ENCODE measurements at places on chromosomes 7 and 10.

DNA sequence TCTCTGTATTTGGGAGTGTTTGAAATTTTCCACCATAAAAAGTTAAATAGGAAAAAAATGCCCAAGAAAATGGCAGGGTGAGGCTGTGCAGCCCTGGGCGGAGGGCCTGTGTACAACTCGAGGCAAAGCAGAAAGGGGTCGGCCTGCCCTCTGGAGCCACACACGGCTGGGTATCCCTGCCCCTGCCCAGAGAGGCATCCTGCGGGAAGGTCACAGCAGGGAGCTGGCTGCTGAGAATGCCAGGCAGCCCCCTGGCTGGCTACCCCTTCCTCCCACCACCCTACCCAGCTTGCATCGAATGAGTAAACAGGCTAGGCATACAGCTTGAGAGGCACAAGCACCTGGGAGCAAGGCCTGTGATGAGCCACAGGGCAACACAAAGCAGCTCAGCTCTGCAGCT lies 46.1 kb downstream of the CAMK2B start:
- no peak for DNase-seq

DNA sequence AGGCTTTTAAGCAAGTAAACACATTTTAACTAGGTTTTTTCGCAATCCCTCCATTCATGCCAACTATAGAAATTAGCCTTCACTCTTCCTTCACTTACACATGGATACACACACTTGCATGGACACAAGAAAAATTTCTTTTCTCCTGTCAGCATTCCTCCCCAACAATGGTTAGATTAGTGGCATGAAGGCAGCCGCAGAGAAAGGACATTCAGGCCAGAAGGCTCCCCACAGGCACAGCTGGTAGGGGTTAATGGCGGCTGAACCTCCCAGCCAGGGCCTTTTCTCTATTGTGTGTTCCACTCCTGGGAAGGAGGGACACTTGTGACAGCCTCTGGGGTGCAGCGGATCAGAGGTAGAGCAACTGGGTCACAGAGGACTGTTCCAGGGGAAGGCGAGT lies 255.0 kb upstream of the SP8 start:
- DNase-seq, result no peak

DNA sequence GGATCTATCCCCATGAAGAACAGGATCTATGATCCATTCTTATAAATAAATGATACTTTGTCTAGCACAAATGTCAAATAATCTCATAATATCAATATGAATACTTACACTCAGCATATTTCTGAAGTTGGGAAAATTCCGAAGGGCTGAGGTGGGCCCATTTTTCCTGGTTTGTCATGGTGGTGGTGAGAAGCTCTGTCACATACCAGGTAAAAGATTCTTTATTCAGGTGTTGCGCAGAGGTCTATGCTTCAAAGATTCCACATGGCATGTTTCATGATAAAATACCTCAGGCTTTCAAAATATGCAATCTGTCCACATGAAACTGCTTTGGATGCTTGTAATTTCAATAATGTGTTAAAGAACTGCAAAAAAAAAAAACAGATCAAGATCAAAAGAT lies 61.5 kb downstream of the DGKB start:
- DNase-seq, result no peak

DNA sequence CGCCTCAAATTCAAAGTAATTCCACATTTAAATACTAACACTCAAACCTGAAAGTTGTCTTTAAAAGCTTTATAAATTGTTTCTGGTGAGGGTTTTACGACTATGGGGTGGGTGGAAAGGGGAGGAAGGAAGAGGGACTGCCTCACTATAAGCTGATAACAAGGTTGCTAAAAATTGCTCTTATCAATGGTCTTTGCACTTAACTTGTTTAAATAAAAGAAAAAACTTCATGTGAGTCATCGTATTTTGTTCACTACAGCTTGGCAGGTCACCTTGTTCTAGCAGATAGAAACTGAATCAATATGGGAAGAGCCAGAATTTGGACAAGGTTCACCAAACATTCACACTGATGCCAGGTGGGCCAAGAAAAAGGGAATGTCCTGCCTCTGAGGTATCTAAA lies 129.2 kb downstream of the TES start:
- DNase-seq, result no peak

GRCh38 chr10:10772411-10772810 lies 245.3 kb upstream of the CELF2 start:
- DNase-seq, result no peak

GRCh38 chr7:148982654-148983199 lies 45.6 kb downstream of the PDIA4 start:
- DNase-seq, result no peak

DNA sequence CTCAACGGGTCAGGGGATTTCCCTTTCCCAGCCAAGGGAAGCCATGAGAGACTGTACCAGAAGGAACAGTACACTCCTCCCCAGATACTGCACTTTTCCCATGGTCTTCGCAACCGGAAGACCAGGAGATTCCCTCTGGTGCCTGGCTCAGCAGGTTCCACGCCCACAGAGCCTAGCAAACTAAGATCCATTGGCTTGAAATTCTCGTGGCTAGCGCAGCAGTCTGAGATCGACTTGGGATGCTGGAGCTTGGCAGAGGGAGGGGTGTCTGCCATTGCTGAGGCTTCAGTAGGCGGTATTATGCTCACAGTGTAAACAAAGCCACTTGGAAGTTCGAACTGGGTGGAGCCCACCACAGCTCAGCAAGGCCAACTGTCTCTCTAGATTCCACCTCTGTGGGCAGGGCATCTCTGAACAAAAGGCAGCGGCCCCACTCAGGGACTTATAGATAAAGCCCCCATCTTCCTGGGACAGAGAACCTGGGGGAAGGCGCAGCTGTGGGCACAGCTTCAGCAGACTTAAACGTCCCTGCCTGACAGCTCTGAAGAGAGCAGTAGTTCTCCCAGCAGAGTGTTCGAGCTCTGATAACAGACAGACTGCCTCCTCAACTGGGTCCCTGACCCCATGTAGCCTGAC lies 29.6 kb downstream of the SLC16A12 start:
- no peak for DNase-seq

DNA sequence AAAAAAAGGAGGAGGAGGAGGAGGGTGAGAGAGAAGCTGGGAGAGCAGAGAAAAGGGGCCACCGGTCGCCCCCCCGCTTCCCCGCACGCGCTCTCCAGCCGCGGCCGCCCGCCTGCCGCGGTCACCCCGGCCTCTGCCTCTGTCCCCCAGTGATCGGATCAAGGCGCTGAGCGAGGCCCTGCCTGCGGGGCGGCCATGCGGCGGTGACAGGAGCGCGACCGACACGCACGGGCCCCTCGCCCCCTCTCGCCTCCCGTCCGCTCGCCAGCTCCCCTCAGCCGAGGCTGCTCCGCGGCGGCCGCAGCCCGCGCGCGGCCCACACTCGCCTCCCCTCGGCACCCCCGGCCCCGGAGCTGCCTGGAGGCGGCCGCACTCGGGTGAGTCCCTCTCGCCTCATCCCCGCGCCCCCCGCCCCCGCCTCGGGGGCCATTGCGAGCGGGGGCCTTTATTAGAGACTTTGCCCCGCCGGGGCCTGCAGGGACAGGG lies at the start of gene GTF2I:
Gene GTF2I, plus strand, starts transcription at position 27 of the 486 bp plus-strand sequence. CDS start 31,411 bp downstream, outside the sequence.
- DNase-seq, result no peak

DNA sequence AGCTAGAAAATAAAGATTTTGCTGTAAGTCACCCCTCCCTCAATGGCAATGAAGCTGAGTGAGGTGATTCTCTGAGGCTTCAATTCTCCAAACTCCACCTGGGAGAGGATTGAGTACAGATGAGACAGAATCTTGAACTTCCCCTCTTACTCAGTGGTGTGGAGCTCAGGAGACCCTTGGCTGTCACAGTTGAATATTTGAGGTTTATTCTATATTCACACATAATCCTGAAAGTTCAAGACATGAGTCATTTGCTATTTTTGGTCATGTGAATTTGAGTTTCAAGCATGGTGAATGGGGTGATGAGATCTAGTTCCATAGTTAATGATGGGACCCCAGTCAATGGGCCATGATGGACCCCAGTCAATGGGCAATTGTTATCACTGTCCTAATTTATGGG lies 13.9 kb upstream of the TECTB start:
- DNase-seq, result no peak

DNA sequence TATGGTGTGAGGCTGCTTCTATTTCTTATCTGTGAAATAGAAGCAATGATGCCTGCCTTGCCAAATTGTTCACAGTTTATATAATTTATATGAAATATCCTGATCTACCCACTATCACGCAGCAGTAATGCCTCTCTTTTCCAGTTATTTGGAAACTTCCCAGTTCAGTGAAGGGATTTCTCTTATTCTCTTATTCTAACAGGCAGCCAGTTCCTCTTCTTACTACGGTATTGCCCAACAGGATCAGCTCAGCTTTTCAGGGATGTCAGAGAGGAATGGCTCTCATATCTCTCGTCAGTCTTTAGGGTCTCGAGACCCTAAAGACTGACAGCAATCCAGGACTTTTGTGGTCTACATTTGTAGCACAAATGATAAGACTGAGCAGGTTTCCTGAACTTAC lies 215.6 kb downstream of the CREB5 start:
- no peak for DNase-seq

- DNase-seq, result no peak
These were observed 14.2 kb upstream of the NMT2 start for GRCh38 chr10:15182540-15183207.

DNA sequence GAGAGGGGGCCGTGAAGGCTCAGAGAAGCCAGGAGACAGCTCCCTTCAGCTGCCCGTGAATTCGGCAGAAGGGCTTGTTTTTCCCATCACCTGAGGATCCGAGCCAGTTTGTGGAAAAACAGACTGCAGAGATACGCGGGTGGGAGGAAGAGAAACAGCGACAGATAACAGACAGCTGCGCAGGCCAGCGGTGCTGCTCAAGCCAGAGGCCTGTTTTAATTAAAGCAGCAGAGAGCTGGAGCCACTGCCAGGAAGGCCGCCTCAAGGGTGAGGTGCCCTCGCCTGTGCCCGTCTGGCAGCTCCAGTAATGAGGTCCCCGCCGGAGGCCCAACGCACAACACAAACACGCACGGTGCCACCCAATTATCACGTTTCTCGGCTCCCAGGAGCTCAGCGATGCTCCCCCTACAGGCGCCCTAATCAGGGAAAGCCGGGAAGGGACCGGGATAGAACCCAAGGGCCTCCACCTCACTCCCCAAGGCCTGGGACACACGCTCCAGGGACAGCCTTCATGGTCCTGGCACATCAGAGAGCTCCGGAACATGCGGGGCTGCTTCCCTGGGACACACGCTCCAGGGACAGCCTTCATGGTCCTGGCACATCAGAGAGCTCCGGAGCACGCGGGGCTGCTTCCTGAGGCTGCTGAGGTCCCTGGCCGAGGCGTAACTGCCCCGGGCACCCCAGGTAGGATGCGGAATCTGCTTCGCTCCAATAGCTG lies 60.6 kb upstream of the DNAAF5 start:
- no peak for DNase-seq

DNA sequence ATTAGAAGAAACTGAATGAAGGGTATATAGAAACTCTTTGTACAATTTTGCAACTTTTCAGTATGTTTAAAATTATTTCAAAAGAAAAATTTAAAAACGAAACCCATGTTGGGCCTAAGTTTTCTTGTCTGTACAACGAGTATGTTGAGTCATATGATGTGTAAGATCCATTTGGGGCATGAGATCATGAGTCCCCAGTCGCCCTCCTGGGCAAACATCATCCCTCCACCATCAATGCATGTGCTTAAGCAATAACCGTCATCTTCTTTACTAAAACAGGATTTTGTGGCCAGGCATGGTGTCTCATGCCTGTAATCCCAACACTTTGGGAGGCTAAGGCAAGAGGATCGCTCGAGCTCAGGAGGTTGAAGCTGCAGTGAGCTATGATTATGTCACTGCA lies 54.2 kb upstream of the CDCA7L start:
- DNase-seq, result no peak

GRCh38 chr7:66748791-66749190 lies 8.3 kb downstream of the RABGEF1 start:
- DNase-seq, result no peak

DNA sequence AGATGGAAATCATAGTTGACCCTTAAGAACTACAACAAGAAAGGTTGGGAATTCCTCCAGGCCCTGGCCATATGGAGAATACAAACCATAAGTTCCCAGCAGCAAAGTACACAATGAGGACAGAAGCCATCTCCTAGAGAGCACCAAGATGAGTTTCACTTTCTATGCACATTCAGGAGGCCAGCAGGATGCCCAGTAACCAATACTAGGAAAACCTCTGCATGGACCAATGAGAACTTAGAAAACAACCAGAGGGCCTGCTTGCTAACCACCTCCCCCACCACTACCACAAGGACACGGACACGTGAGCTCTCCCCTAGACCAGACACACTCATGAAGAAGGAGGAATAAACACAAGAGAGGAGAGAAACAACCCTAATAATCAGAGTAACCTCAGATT lies 56.3 kb downstream of the IFIT5 start:
- DNase-seq, result no peak

- no peak for DNase-seq
These were observed 11.2 kb downstream of the CTBP2 start for GRCh38 chr10:125149036-125149679.

- no peak for DNase-seq
These were observed 40.4 kb upstream of the ABLIM1 start for GRCh38 chr10:114698271-114699061.

GRCh38 chr10:58322835-58323209 lies 12.0 kb upstream of the UBE2D1 start:
- no peak for DNase-seq

DNA sequence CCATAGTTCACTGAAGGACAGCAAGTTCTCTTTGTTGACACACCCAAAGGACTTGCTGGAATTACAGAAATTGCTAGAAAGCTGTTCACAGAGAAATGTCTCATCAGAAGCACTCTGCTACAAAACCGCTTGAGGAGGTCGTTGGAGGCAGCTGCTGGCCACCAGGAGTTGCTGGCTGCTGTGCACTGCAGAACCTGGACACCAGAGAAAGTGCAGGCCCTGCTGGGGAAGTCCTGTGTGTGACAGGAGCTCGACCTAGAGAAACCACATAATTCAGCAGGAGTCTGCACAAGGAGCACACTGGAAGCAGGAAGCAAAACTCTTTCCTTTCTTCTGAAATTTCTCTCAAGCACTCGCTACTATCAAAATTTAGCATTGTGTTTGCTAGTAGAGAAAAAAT lies 461.5 kb upstream of the GHITM start:
- DNase-seq, result no peak

DNA sequence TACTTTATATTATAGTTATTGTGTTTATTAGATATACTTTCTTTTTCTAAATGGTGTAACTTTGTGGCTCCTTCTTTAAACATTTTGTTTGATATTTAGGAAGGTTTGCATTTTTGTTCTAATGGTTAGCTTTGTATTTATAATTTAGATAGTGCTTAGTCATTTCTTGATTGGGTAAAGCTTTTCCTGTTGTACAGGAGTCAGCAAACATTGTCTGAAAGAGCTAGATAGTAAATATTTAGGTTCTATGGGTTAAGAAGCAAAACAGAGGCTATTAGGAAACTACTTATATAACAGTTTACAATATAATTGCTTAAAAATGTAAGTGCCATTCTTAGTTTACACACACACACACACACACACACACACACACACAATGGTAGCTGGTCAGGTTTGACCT lies 70.6 kb upstream of the CCDC6 start:
- DNase-seq, result no peak

- DNase-seq, result no peak
These were observed 24.2 kb downstream of the PIP4K2A start for GRCh38 chr10:22690158-22690557.

GRCh38 chr7:112701456-112701855 lies 88.7 kb downstream of the TMEM168 start:
- no peak for DNase-seq
